EH (cell line): ENCODE measurements at places on chromosomes 12 and 14.

- peak; percentile 46 for DNase-seq
Observed at GRCh38 chr12:107092669-107093416, 506 bp downstream of the CRY1 start.

DNA sequence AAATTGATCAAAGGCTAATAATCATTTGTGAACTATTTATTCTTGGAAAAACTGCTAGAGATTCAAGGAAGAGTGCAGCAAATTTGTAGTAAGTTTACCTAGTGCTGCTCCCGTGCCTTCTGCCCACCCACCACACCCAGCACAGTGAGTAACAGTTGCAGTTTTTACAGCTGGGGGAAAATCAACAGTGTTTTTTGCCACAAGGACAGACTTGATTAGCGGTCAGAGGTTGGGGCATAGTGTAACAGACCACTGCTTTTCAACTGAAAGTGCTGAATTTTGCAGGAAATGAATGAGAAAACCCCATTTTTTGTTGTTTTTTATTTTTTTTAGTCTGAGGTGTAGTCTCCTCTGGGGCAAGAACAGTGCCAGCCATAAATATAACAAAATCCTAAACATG is 7.5 kb upstream of the KLRK1 start:
- DNase-seq = no peak

- DNase-seq = no peak
Observed at GRCh38 chr14:98950353-98950895, 321.6 kb downstream of the BCL11B start.

GRCh38 chr12:62045211-62045610 is 215.0 kb upstream of the USP15 start:
- no peak for DNase-seq

DNA sequence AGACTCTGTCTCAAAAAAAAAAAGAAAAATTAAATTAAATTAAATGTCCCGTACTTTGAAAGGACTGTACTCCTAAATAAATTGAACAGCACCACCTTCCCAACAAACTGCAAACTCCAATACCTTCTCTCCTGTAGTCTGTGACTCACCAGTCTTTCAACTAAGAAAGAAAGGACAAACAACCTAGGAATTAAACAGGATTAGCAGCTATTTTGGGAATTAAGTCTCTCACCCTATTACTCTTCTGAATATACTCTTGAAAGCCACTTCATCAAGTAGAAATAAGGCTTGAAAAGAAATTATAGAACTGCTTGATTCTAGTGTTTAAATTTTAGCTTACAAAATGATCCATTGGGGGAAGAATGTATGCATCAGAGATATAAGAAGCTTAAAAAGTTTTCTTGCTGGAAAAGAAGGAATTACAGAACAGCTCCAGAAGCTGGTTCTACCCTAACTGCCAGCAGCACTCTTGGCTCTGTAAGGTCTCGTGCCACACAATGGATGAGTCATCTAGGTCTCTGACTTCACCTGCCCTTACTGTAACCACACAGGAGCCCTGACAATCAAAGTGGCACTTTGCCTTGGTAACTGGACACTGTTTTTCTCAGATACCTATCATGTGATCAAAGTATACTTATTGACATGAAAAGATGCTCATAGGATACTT is 57.0 kb upstream of the CERS5 start:
- peak; percentile 45 for DNase-seq

DNA sequence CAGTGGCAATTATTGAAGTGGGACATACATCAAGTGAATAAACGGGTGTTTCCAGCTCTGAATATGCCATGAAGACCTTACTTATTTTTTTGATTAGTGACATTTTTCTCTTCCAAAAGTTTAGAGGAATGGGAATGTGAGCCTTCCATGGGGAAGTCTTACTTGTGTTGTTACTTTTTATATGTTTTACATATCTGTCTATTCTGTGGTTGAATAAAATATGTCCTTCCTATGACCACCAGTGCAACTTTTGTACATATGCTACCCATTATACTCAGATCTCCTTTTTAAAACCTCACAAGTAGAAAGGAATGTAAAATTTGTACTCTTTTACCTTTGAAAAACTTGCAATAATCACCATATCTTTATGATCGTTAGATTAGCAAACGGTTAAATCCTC is 132.7 kb downstream of the MSRB3 start:
- no peak for DNase-seq

DNA sequence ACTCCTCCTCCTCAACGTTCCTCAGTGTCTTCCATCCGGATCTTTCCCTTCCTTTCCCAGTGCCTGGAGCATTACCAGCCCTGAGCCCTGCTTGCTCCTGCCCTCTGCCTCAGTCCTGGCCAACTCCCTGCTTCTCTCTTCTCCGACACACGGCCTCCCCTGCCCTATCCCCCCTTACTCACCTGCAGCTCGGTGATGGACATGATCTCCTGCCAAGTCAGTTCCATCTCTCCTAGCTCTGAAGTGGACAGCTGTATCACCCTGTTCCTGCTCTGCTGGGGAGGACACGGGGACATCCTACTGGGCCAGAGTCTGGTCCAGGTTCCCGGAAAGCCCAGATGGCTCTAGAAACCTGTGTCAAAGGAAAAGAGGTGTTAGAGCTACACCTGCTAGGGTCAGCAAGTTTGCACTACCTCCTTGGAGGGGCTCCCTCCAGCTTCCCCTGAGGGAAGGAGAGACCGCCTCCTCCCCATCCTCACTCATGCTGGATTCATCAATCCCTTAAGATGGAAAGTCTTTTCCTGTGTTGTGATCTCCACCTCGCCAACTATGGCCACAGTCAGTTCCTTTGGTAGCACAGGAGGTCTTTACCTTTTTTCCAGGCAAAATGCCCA is 5.8 kb downstream of the NFE2 start:
- DNase-seq = no peak

GRCh38 chr14:53946071-53946403 is 10.6 kb downstream of the BMP4 start:
- no peak for DNase-seq

- DNase-seq = no peak
Observed at GRCh38 chr12:75698052-75698451, 186.6 kb upstream of the KRR1 start.

GRCh38 chr12:63307849-63308248 is 156.8 kb upstream of the AVPR1A start:
- DNase-seq = no peak

GRCh38 chr12:117897372-117898161 is 71.2 kb downstream of the KSR2 start:
- DNase-seq = no peak

- DNase-seq = no peak
Observed at GRCh38 chr12:132621657-132622435, 3.3 kb downstream of the P2RX2 start.

DNA sequence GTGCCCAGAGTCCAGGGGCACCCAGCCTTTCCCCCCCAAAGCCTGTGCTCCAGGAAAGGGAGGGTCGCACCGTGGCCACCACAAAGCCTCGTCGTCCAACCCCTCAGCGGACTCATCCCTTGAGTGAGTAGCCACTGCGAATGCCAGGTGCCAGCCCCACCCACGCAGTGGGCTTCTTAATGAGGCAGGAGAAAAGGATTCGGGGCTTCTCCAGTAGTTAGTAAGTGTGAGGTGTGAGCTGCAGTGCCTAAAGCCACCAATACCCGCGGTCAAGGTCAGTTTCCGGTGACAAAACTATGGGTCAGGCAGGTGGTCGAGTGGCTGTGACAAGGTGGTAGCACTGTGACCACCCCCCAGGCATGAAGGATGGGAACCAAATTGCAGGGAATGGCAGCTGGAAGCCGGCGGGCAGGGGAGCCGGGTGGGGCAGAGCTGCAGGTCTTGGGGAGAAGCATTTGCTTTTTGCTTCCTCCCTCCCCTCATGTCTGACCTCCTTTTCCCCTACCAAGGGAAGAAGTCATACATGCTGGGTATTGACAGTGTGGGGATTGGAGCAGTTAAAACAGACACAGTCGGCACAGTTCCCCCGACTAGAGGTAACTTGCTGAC is 8.0 kb downstream of the RAN start:
- no peak for DNase-seq

DNA sequence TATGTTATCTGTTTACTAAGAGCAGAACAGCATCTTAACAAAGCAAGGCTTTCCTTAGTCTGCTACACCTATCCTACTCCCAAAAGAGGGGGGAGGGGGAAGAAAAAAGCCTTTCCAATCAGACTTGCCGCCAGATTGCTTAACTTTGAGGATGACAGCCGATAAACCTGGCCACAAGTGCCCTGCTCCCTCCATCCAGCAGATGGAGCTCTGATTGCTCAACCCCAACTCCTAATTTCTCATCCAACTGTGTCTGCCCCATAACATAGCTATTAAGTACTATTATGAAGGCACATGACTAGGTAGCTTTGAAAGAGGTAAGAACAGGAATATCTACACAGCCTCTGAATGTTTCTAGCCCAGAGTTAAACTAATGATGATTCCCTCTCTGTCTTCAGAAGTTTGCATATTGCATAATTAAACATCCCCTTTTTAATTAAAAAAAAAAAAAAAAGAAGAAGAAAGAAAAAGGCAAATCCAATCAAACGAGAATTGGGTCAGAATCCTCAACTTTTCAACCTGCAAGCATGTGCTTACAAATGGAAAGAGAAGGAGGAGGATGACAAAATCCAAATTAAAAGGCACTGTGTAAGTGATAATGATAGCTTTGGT is 247.4 kb downstream of the GALC start:
- DNase-seq = peak; percentile 1

GRCh38 chr14:55026441-55026792 is 482 bp downstream of the WDHD1 start:
- DNase-seq = no peak
